ENCODE measurements at places on chromosomes 4 and X. TPM values are rescaled to one million over a fixed set of nuclear protein-coding genes. Genes with fewer than 3 reads are reported as not detected.

DNA sequence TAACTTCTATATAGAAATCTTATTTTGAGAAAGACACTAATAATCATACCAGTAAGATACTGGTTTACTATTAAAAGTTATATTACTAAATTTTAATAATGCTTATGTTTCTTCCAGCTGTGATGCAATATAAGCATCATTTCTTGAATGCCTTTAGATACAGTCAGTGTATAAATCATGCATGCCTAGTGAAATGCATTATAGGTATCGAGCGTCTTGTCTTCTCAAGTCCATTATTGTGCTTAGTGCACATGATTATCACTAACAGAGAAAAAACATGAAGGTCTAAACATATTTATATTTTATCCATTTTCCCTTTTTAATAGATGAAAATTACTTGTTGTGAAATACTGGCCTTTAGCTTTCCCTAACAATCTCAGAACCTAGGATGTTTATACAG is 1021.5 kb upstream of the AGA start:
- DNase-seq, result no peak

ADH4 gene
- total RNA-seq, result 7.9 TPM

DNA sequence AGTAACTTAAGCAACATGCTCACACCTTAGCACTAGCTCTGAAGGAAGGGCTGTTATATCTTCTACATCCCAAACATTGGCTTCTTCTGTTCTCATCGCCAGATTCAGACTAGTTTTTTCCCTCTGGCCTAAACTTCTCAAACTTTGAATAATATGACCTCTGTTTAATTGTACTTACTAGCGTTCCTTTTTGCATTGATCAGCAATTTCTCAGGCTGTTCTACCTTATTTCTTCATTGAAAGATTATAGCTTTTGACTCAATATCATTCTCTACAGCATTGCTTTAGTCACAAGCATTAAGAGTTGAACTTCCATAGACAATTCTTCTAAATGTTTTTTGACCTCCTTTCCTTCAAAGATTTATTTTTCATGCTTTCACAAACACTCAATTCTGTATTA is 659.2 kb downstream of the PCDH7 start:
- no peak for DNase-seq

GRCh38 chr4:6193399-6193798 is 7.0 kb downstream of the JAKMIP1 start:
- DNase-seq, result peak; percentile 19

GPR143 gene
- total RNA-seq, result 3.6 TPM

CT45A1 gene
- total RNA-seq, result not detected

SLIT2 gene
- 15.8 TPM for total RNA-seq

GRCh38 chr4:7539186-7539585 is 104.5 kb upstream of the PSAPL1 start:
- DNase-seq, result no peak

GRCh38 chr4:3851211-3851610 is 85.0 kb downstream of the ADRA2C start:
- no peak for DNase-seq

TSPAN6 gene
- 40.6 TPM for total RNA-seq

- no peak for DNase-seq
Observed at GRCh38 chrX:23373129-23373804, 38.6 kb downstream of the PTCHD1 start.

PRR32 gene
- total RNA-seq, result not detected
